ENCODE measurements at places on chromosomes 7 and 10. TPM values are rescaled to one million over a fixed set of nuclear protein-coding genes. Genes with fewer than 3 reads are reported as not detected.

- no peak for DNase-seq
Observed at GRCh38 chr7:45985902-45986301, 64.8 kb upstream of the IGFBP3 start.

DNA sequence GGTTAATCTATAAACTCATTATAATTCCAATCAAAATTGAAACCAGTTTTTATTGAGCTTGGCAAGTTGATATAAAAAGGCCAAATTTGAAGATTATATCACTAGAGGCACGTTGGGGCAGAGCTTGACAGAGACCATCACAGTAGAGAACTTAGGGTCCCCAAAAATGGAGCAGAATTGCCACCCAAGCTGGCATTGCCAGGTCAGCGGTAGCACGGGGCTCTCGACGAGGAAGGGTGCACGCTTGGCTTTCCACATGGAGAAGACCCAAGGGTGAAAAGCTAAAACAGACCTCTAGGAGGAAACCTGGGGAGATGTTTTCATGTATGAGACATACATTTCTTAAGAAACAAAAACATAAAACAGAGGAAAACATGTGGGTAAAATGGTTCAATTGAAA is 4.3 kb upstream of the JAKMIP3 start:
- no peak for DNase-seq

DNA sequence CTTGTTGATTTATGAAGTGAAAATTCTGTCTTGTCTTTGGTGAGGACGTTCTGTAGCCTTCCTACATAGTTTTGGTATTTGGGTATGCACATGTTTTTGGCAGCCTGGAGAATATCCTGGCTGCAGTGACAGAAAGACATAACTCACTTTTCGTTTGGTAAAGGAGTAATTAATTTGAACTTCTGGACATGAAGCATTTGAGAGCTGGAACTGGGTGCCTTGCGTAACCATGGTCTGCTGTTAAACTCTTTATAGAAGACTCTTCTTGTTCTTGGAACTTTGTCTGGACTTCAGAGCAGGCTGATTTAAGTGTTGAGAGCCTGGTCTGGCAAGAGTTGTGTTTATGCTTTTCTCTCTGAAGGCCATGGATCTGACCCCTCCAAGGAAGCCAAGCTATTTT is 231.3 kb downstream of the LRMDA start:
- peak; percentile 57 for DNase-seq

GRCh38 chr7:64863021-64863420 is 40.1 kb upstream of the ZNF273 start:
- DNase-seq, result no peak

GRCh38 chr10:14535457-14536130 is 204.9 kb upstream of the FRMD4A start:
- DNase-seq, result no peak

- no peak for DNase-seq
Observed at GRCh38 chr7:134758981-134759380, 20.5 kb upstream of the CALD1 start.

Gene PDGFA
- polyA plus RNA-seq, result 46.8 TPM

- no peak for DNase-seq
Observed at GRCh38 chr10:88994019-88994418, 3.4 kb downstream of the FAS start.

DNA sequence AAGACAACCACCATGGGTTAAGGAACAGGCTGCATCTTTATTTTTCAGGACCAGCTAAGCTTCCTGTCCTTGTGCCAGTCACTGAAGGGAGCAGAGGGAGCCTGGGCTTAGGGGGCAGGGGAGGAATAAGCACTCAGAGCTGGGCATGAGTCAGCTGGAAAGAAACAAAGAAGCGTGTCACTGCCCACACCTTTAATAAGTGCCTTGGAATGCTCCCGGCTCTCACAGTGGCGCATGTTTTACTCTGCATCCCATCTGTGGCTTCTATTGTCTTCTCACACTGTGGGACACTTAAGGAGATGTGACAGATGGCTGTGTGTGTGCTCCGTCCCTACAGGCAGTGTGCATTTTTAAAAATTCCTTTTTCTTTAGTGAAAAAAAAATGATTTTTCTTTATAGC is 71.7 kb downstream of the MTURN start:
- DNase-seq, result no peak

Gene ASAH2
- 2.0 TPM for polyA plus RNA-seq

Gene MYO1G
- 0.74 TPM for polyA plus RNA-seq

GRCh38 chr7:503575-504111 is 16.0 kb downstream of the PDGFA start:
- no peak for DNase-seq

- no peak for DNase-seq
Observed at GRCh38 chr10:14873090-14873760, 5.4 kb upstream of the SUV39H2 start.

Gene TASOR2
- 37.8 TPM for polyA plus RNA-seq

Gene LMBR1
- polyA plus RNA-seq, result 39.9 TPM

Gene RBP4
- 0.36 TPM for polyA plus RNA-seq

Gene TEX47
- polyA plus RNA-seq, result not detected

GRCh38 chr7:5626498-5626897 is 155.0 kb downstream of the RNF216 start:
- DNase-seq, result no peak

Gene CLRN3
- 22.2 TPM for polyA plus RNA-seq

Gene PIK3CG
- 2.2 TPM for polyA plus RNA-seq

- peak; percentile 86 for DNase-seq
Observed at GRCh38 chr7:27125986-27126394, 4.6 kb downstream of the HOXA4 start.

Gene PPP1R3C
- polyA plus RNA-seq, result 36.3 TPM

DNA sequence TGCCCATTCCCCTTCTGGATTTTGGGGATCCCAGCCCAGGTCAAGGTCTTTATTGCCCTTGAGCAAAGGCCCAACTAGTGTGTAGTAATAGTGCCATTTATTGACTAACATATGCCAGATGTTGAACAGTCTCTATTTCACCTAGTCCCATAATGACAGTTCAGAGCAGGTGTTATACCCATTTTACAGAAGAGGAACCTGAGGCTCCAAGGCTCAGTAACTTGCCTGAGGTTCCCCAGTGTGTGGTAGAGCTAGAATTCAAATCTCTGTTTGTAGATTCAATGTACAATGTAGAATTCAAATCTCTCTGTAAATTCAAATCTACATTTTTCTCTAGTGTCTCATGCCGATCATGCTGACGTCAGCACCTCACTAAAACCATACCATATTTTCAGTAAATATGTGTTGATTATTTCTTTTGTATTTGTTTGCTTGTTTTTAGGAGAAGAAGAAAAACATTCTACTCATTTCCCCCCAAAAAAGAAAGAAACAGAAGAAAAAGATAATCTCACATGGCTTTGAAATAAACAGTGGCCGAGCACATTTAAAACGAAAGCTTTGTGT is 329.7 kb downstream of the PRPF18 start:
- no peak for DNase-seq

Gene LRRC4
- polyA plus RNA-seq, result 7.7 TPM

DNA sequence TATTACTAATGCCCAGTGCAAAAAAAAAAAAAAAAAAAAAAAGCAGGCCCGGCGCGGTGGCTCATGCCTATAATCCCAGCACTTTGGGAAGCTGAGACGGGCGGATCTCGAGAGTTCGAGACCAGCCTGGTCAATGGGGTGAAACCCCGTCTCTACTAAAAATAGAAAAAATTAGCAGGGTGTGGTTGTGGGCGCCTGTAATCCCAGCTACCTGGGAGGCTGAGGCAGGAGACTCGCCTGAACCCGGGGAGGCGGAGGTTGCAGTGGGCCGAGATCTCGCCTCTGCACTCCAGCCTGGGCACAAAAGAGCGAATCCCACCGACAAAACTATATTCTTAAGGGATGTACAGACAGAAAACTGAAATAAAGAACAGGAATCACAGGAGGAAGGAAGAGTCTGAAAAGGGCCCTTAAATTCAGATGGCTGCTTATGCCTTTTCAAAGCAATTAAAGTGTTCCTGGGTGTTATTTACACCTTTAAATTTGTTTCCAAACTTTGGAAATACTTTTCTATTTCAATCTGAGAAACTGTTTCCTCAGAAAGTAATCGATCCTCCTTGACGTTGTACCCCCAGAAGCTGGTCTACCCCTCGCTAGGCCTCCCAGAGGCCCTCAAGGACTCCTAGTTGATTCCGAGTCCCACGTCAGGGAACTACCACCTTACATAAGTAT is 2.0 kb upstream of the KMT2E start:
- no peak for DNase-seq

Data from renal pelvis (tissue), 12 donors.